ENCODE measurements at places on chromosomes 11 and 22. TPM values are rescaled to one million over a fixed set of nuclear protein-coding genes. Genes with fewer than 3 reads are reported as not detected.

FUT4 gene
- not detected for total RNA-seq

UBQLNL gene
- not detected for total RNA-seq

RFPL1 gene
- total RNA-seq = not detected

MPZL3 gene
- not detected for total RNA-seq

IFITM2 gene
- total RNA-seq = 7.8 TPM

P2RY2 gene
- not detected for total RNA-seq

TREH gene
- not detected for total RNA-seq

ACTN3 gene
- 42.0 TPM for total RNA-seq

SSTR3 gene
- total RNA-seq = not detected

SLC22A6 gene
- not detected for total RNA-seq

CD3D gene
- total RNA-seq = not detected

CLMP gene
- total RNA-seq = 0.37 TPM

All from G401 (cell line).